ENCODE measurements at places on chromosomes 13 and 19. TPM values are rescaled to one million over a fixed set of nuclear protein-coding genes. Genes with fewer than 3 reads are reported as not detected.

GRCh38 chr19:42129399-42130253, 2.6 kb downstream of the POU2F2 start:
- H3K27ac ChIP-seq: peak overlapping the region; percentile 69
- no peaks in the 10 kb centered on the region for H3K36me3 ChIP-seq
- DNase-seq: no peak
- peaks cover 55% of the 10 kb centered on the region for H3K4me1 ChIP-seq
- no peaks in the 10 kb centered on the region for H3K27me3 ChIP-seq

DNA sequence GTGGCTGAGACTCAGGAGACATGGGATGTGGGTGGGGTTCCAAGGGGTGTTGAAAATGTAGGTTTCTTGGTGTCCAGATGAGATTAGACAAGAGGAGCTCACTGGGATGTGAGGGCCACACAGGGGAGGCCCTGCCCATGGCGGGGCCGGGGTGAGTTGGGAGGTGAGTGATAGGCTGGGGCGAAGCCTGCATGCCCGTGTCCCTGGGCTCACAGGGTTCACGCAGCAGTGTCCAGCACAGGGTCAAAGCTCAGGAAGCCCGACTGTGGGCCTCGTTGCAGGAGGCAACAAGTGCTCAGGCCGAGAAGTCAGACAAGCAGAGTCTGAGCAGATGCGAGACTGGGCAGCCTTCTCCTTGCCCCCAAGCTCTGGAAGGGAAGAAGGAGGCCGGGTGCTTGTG, 27.2 kb downstream of the CCDC8 start:
- no peak overlapping the region for H3K27ac ChIP-seq
- no peaks in the 10 kb centered on the region for H3K27me3 ChIP-seq
- H3K4me3 ChIP-seq: no peak overlapping the region
- no peak for DNase-seq
- H3K36me3 ChIP-seq: peaks cover 18% of the 10 kb centered on the region

- peaks cover 7% of the 10 kb centered on the region for H3K36me3 ChIP-seq
- no peak for DNase-seq
- no peaks in the 10 kb centered on the region for H3K27me3 ChIP-seq
- H3K27ac ChIP-seq: no peak overlapping the region
Measured at GRCh38 chr19:2334426-2334825, 5.9 kb downstream of the SPPL2B start.

DNA sequence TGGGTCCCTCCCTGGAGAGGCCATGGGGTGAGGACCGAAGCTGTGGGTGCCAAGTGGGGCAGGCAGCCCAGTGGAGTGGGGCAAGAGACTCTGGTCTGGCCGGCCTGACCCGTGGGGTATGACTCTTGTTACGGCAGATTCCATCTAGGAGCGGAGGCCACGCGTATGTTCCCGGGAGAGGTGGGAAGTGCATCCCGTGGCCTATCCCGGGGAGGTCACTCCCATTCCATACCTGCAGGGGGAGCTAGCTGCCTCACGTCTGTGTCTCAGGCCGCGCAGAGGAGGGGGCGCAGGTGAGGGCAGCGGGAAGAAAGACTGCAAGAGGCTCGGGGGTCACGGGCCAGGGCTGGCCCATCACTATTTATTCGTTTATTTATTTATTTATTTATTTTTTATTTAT, 4.9 kb downstream of the CSNK1G2 start:
- no peaks in the 10 kb centered on the region for H3K27me3 ChIP-seq
- DNase-seq: peak; percentile 54
- H3K4me1 ChIP-seq: peaks cover 15% of the 10 kb centered on the region
- H3K27ac ChIP-seq: no peak overlapping the region

DNA sequence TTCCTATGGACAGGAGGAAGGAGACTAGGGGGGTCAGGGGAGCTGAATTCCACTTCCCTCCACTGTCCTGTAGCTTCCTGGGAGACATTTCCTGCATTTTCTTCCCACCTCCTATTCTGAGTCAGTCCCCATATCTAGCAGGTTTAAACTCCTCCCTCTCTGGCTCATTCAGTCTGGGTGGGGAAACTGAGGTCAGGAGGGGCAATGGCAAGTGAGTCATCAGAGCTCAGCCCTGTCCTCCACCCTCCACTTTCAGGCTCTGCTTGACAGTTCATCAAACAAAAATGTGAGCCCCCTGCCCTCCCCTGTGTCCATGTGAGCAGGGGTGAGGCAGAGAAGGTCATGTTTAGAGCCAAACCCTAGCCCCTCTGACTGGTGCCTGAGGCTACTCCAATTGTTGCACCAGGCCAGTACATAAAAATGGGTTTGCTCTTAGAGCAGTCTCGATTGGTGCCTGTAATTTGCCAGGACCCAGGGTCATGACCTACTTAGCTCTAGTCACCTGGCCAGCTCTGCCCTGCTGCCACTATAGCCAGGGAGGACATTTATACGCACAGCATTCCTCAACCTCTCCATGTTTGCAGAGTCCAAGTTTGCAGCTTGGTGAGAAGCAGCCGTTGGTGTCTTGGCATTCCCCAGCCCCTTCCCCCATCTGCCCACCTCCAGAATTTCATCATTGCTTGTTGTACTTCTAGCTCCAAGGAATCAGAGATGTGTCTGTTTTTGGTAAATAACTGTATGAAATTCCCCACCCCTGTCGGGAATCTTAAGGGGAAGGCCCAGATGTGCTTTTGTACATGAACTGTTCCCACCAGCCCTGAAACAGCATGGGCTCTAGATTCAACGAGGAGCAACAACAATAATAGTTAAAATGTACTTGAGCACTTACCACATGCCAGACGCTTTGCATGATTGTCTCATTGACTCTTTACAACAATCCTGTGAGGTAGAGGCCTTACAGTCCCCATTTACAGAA, 20.7 kb downstream of the SAMD4B start:
- no peak overlapping the region for H3K27ac ChIP-seq
- no peak for DNase-seq
- peaks cover 6% of the 10 kb centered on the region for H3K36me3 ChIP-seq
- no peak overlapping the region for H3K4me3 ChIP-seq

FGF22 gene
- not detected for total RNA-seq
